ENCODE measurements at places on chromosomes 1 and 21. TPM values are rescaled to one million over a fixed set of nuclear protein-coding genes. Genes with fewer than 3 reads are reported as not detected.

DNA sequence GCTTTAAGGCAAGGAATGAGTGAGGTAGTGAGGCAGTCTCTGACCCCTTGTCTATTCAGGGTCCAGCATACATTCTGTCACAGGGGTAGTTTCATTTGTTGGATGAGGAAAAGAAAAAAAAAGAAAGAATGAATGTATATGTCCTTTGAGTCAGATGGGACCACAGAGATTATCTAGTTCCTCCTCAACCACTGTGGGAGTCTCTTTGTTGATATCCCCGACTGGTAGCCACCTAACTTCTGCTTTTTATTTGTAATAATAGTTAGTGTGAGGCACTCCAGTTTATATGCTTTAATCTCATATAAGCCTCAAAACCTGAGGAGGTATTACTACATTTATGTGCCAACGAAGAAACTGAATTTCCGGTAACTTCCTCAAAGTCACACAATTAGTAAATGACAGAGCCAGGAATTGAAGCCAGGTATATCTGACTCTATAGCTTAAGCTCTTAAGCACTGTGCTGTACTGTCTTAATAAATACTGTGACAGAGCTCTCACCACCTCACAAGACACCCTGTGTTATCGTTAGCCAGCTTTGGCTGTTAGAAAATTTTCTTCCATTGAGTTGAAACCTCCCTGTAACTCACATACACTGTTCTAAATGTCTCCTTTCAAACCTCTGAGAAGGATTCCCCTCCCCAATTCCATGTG is 82.2 kb downstream of the MDM4 start:
- no peak for DNase-seq

GRCh38 chr1:152148981-152149380 is 10.0 kb downstream of the RPTN start:
- no peak for DNase-seq

GRCh38 chr1:235843461-235843961 is 23.2 kb downstream of the LYST start:
- DNase-seq = no peak

- DNase-seq = no peak
Observed at GRCh38 chr1:975896-976683, 5.8 kb downstream of the PERM1 start.

DNA sequence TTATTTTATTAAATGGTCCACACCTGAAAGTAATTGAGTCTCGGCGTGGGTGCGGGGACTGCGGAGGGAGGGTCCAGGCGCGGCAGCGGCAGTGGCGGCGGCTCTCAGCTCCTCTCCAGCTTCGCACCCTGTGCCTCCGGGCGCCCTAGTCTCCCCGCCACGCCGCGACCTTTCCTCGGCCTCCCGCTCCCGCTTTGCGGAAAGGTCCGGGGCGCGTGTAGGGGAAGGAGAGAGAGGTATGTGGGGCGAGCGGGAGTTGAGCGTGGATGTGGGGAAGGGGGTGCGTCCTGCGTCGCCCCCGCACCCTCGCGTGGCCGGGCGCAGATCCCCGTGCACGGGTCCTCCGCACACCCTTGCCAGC is 13.4 kb upstream of the ALX3 start:
- no peak for DNase-seq

DNA sequence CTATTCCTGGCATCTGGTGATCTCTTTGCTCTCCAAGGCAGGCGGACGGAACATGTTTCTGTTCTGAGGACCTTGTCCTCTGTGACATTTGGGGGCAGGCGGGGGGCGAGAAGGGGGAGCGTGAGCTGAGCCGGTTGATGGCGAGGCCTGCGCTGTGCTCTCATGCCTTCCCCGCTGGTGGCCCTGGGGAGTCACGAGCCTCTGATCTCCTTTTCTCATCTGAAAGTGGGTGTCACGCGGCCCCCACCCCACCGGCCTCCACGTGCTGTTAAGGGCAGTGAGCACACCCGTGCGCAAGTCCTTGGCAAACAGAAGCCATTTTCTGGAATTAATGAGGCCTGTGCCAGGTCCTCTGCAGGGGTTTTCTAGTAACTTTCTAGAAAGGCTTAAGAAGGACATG is 102.8 kb upstream of the ACTRT2 start:
- no peak for DNase-seq

- DNase-seq = no peak
Observed at GRCh38 chr1:168717906-168718891, 10.8 kb downstream of the DPT start.

DNA sequence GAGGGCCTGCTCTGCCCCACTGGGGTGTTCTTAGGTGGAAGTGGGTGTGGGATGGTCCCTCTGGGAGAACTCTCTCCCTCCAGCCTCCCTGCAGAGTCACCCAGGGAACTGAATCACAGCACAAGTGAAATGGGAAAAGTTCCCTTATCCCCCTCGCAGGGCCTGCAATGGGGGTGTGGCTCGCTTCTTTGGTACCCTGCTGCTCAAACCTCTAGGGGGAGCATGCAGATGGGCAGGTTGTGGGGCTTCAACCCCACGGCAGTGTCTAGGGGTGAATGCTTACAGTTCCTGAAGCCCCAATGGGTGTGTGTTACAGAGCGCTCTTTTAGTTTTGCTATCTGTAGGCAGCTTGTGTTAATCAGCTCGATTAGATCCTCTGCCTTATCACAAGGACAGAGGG is 59.0 kb upstream of the TINAGL1 start:
- no peak for DNase-seq

DNA sequence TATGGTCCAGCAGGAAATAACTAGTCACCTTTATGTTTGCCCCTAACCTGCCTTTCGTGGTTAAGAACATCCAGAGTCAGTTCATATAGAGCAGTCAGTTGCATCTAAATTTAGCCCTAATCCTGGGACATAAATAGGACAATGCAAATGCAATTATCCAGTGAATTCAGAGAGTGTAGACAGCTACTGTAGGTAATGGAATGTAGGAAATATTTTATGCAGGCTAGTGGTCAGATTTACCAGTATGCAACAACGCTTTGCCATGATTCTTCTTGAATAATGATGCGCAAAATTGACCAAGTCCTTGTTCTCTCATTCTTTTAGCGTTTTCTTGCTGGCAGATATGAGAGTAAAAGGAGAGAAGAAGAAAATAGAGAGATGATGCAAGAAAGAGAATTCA is 165.4 kb downstream of the LMX1A start:
- DNase-seq = no peak

GRCh38 chr21:41639336-41639735 is 127.5 kb downstream of the RIPK4 start:
- DNase-seq = no peak

DNA sequence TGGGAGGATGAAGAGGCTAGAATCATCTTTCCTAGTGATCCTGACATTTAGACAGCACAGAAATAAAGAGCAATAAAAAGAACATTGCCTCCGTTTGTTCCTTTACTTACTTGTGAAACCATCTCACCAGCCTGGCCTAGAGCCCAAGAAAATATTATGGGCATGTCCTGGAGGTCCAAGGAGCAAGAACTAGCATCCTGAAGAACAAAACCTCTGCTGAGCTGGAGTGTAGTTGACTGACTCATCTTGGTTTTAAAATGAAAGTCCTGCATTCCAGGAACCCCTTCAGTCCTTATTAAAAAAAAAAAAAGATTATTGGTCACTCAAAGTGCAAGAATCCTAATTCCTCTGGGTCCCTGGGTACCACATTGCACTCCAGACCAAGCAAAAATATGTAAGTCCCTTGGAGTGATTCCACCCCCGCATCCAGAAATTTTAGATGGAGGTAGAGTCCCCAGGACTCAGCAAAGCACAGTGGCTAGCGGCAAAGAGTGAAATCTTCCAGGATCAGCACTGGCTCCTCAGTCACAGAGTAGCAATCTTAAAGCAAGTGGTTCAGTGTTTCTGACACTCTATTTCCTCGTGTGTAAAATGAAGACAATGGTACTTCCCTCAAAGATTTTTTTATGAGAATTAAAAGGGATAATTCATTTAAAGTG is 7.0 kb downstream of the SMCP start:
- DNase-seq = no peak

GRCh38 chr1:223421025-223421424 is 27.8 kb downstream of the CCDC185 start:
- DNase-seq = no peak

- DNase-seq = no peak
Observed at GRCh38 chr1:17671741-17672140, 83.4 kb upstream of the ACTL8 start.

Gene SPRR2F
- total RNA-seq = not detected

Gene EVI5
- total RNA-seq = 37.7 TPM

Gene TRAF3IP3
- 6.2 TPM for total RNA-seq

Gene IL19
- not detected for total RNA-seq

Gene XPR1
- total RNA-seq = 66.2 TPM

Gene OBSCN
- total RNA-seq = 42.2 TPM

Gene PKNOX1
- 34.5 TPM for total RNA-seq
